ENCODE measurements at places on chromosomes 5 and 9.
A peak's percentile ranks its signal among the peaks of the same experiment; 100 is the strongest.

DNA sequence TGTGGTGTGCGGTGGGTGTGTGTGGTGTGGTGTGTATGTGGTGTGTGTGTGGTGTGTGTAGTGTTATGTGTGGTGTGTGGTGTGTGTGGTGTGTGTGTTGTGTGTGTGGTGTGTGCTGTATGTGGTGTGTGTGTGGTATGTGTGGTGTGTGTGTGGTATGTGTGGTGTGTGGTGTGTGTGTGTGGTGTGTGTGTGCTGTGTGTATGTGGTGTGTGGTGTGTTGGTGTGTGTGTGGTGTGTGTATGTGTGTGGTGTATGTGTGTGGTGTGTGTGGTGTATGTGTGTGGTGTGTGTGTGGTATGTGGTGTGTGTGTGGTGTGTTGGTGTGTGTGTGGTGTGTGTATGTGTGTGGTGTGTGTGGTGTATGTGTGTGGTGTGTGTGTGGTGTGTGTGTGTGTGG is 144.3 kb downstream of the HSD17B3 start:
- DNase-seq = no peak

DNA sequence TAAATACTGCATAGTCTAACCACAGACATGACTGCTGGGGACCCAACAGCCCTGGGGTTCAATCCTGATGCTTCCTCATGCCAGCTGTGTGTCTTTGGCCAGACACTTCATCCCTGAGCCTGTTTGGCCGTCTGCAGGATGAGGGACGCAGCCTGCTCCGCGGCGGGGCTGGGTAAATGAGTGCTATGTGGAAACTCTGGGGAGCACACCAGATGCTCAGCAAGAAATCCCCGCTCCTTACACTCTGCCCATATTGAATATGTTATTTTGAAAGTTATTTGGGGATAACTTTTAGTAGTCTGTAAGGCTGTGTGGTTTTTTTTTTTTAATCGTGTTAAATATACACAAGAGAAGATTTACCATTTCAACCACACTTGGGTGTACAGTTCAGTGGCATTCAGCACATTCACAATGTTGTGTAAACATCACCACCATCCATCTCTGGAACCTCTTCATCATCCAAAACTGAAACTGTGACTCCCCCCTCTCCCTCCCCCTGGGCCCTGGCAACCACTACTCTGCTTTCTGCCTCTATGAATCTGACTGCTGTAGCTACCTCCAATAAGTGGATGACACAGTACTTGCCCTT is 42.7 kb downstream of the SH3PXD2B start:
- DNase-seq = no peak

- no peak for DNase-seq
These were observed 139.5 kb downstream of the MUSK start for GRCh38 chr9:110807956-110808598.

DNA sequence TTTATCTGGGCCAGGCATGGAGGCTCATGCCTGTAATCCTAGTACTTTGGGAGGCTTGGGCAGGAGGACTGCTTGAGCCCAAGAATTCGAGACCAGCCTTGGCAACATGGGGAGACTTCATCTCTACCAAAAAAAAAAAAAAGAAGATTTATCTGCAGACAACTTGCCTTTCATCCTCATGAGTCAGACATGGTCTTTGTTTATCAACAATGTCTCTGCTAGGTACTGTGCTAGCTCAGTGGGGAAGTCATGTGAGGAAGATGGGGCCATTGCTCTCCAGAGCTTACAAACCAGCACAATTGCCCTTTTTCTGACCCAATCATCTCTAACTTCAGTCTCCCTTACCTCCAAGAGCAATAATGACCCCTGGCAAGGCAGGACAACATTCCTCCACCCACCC is 1.6 kb downstream of the URM1 start:
- peak; percentile 56 for DNase-seq

- peak; percentile 37 for DNase-seq
These were observed 231.6 kb downstream of the SLF1 start for GRCh38 chr5:94849821-94850736.

- no peak for DNase-seq
These were observed 1495.6 kb upstream of the CDH6 start for GRCh38 chr5:29697785-29698414.

- no peak for DNase-seq
These were observed 118.9 kb downstream of the ACER2 start for GRCh38 chr9:19527663-19528062.

- DNase-seq = no peak
These were observed 69.9 kb downstream of the SEMA6A start for GRCh38 chr5:116504593-116505166.

Measured in AG08396 (cell line).